ENCODE measurements at places on chromosomes 4 and X. TPM values are rescaled to one million over a fixed set of nuclear protein-coding genes. Genes with fewer than 3 reads are reported as not detected.

Gene TMSB15B
- 1.7 TPM for total RNA-seq

Gene CYLC1
- not detected for total RNA-seq

Gene LGI2
- total RNA-seq = 0.53 TPM

DNA sequence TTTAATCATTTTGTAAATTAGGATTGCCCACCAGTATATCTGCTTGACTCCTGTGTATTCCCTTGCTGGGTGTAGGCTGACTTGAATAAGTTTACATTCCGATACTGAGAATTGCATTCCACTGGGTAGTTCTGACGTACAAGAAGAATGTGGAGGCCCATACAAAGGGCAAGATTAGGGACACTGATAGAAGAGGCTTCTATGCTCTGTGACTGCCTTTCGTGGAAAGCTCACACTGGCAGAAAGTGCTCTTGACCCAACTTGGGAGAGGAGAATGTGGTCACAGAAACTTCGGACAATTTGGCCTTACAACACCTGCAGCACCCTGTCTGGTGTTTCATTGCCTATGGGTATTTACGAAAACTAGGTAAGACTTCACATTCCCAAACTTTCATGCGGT lies 126.3 kb downstream of the RAPGEF2 start:
- DNase-seq = no peak

GRCh38 chr4:82620126-82620735 lies 58.4 kb upstream of the TMEM150C start:
- no peak for DNase-seq

- no peak for DNase-seq
These were observed 150.7 kb downstream of the PDGFC start for GRCh38 chr4:156820931-156821330.

GRCh38 chrX:153689654-153690465 lies 2.1 kb downstream of the SLC6A8 start:
- no peak for DNase-seq

- DNase-seq = no peak
These were observed 45.7 kb downstream of the MID1 start for GRCh38 chrX:10574663-10575062.

- no peak for DNase-seq
These were observed 222.6 kb upstream of the INTU start for GRCh38 chr4:127410201-127410600.

GRCh38 chr4:85806334-85806733 lies 331.4 kb downstream of the ARHGAP24 start:
- no peak for DNase-seq

GRCh38 chrX:43349363-43349762 lies 306.7 kb upstream of the MAOA start:
- peak; percentile 48 for DNase-seq

DNA sequence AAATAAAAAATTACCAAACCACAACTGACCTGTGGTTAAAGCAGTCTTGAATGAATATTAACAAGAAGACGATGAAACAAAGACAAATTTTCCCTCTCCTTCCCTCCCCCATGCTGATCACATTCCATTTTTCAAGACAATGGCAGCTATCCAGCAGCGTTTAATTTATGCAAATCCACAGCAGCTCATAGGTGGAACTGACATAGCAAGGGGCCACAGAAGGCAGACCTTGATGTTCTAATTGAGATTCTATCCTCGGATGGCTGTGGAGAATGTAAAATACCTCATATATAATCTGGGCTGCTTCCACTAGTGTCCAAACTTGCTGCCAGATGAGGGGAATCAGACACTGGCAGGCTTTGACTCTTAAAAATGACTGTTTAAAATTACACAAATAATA lies 211.5 kb downstream of the CHRDL1 start:
- no peak for DNase-seq

GRCh38 chr4:63589796-63590195 lies 819.5 kb downstream of the TECRL start:
- DNase-seq = no peak

GRCh38 chr4:3250438-3250955 lies 1.5 kb downstream of the MSANTD1 start:
- no peak for DNase-seq

DNA sequence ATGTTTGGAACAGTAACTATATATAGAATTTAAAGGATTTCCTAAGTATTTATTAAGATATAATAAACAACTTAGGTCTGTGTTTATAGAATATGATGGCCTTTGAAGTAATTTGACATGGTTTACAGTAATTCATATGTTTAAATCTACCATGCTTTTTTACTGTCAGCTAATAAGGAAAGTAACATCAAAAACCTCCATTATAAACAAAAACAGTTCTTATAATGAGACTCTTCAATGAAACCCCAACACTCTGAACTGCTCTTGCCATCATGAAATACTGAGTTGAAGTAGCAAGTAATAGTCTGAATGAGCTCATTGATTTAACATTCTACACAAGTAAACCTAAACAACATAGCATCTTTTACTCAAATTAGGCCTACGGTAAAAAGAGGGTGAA lies 1236.5 kb downstream of the FSTL5 start:
- no peak for DNase-seq
